COLO829 (cell line): ENCODE measurements at places on chromosomes 13 and 19.

GRCh38 chr13:32261567-32261966 lies 53.6 kb downstream of the ZAR1L start:
- peak; percentile 38 for DNase-seq

DNA sequence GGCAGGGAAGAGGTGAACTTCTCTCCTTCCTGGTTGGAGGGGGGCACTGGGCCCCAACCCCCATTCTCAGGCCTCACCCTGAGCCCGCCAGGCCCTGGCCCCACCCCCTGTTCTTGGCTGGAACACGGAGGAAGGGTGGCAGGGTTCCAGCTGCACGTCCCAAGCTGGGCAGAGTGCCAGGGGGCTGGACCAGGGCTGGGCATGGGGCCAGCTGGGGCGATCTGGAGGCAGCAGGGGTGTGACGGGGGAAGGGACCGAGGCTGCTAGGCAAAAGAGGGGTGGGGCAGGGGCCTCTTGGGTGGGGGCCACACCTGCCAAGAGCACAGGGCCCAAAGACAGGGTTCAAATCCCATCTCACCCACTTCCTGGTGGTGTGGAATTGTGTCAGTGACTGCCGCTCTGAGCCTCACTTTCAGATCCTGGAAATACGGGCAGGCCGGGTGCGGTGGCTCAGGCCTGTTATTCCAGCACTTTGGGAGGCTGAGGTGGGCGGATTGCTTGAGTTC lies 2.2 kb downstream of the HIF3A start:
- peak; percentile 71 for DNase-seq

GRCh38 chr13:112690283-112690929 lies 568 bp downstream of the ATP11A start:
- peak; percentile 25 for DNase-seq

DNA sequence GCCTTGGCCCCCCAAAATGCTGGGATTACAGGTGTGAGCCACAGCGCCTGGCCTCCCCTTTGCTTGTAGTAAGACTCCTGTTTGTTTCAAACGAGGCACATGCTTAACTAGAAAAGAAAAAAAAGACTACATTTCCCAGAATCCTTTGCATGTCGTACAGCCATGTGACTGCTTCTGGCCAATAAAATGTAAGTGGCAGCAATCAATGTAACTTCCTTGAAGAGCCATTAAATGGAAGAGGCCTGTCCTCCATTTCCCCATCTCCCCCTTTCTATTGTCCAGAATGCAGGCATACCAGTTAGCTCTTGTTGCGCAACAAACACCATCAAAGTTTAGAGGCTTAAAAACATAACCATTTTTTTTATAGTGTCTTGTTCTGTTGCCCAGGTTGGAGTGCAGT lies 10.4 kb upstream of the GPR32 start:
- peak; percentile 52 for DNase-seq

DNA sequence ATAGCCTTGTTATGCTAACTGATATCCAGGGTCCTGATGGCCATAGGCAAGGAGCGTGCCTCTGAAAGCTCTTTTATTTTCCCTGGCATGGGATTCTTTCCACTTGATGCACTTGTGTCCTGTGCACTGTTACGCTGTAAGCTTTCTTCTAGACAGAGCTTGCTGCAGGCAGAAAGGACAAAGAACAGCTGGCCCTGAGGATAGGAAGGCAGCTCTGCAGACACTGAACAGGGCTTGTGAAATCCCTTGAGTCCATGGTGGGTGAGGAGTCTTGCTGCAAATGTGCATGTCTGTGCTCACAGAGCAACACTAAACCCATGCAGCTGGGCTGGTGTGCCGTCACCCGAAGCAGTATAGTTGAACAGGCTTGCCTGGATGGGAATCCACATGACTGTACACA lies 126.6 kb downstream of the AKAP11 start:
- DNase-seq: no peak

DNA sequence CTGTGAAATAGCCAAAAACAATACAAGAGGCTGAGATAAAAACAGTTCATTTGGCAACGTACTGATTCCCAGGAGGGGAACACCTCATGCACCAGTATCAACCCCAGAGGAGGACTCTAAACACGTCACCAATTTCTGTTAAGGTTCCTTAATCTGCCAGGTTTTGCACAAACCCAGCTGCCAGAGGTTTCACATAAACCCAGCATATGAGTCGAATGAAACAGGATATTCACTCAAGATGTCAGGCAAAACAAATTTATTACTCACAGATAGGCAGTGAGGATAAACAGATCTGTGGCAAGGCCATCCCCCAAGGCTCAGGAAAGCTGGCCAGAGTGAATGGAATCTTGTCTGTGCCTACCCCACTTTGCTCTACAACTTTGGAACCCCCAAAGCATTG lies 210.9 kb downstream of the GPC5 start:
- no peak for DNase-seq

GRCh38 chr19:40381321-40381720 lies 8.7 kb downstream of the HIPK4 start:
- no peak for DNase-seq

- DNase-seq: no peak
Measured at GRCh38 chr13:111521030-111521429, 200.6 kb downstream of the TEX29 start.

- no peak for DNase-seq
Measured at GRCh38 chr13:100506154-100506553, 82.4 kb downstream of the GGACT start.

DNA sequence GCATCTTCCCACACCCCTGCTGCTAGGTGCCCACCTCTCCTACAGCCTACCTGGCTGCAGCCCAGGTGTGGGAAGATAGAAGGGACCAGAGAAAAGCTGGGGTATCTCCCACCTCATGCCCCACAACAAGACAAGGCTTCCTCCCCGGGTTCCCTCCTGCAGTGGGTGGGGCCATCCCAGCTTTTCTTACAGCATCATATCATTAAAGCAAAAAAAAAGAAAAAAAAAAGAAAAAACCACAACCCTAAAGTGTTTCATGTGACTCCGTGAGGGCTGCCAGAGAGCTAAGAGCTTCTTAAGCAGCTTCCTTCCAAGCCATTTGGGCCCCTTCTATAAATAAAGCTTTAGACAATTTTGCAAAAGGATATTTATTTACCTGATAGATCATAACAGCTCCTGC lies 455.4 kb upstream of the TSHZ3 start:
- DNase-seq: no peak

DNA sequence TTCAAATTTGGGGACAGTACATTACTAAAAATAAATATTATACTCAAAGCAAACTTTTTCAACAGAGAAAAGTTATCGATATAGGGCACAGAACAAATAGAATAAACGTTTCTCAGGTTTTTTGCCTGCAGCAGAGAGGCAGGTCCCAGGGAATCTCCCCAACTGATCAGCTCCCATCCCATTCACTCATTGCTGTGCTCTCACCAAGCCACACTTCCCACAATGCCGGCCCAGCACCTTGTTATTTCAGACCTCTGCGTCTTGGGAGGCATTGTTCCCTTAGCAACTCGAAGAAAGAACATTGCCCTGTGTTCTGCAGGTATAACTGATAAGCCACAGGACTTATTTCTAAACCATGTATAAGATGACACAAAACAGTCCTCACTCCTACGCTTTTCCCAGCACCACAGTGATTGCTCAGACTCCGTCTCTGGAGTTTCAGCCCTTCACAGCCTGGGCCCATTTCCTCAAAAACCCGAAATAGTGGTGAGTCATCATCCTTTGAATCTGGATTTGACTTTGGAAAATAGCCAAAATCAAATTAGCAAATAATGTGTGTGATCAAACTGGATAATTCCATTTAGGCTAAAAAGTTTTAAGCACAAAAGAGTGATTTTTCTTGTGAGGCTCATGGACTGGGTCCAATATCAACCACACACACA lies 100.4 kb downstream of the DCLK1 start:
- DNase-seq: peak; percentile 76

GRCh38 chr13:21218351-21219035 lies 42.0 kb downstream of the MRPL57 start:
- DNase-seq: no peak

GRCh38 chr13:26895808-26896466 lies 135.4 kb upstream of the GPR12 start:
- DNase-seq: peak; percentile 27

- no peak for DNase-seq
Measured at GRCh38 chr19:5338656-5339197, 1.9 kb downstream of the PTPRS start.

DNA sequence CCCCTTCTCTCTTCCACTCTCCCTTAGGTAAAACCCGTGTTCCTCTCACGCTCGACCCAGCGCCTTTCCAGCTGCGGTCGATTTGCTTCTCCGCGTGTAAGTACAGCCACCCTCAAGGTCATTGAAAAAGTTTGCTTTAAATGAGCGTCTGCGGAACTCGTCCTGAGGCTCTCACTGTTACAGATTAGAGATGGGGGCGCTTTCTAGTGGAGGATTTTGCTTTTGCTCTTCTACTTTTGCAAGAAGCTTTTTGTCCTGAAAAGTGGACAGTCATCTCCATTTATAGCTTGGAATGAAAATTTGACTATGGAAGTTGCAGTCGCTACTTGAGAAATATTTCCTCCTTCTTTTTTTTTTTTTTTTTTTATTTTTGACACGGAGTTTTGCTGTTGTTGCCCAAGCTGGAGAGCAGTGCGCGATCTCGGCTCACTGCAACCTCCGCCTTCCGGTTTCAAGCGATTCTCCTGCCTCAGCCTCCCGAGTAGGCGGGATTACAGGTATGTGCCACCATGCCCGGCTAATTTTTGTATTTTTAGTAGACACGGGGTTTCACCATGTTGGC lies 595 bp upstream of the RAB20 start:
- no peak for DNase-seq

DNA sequence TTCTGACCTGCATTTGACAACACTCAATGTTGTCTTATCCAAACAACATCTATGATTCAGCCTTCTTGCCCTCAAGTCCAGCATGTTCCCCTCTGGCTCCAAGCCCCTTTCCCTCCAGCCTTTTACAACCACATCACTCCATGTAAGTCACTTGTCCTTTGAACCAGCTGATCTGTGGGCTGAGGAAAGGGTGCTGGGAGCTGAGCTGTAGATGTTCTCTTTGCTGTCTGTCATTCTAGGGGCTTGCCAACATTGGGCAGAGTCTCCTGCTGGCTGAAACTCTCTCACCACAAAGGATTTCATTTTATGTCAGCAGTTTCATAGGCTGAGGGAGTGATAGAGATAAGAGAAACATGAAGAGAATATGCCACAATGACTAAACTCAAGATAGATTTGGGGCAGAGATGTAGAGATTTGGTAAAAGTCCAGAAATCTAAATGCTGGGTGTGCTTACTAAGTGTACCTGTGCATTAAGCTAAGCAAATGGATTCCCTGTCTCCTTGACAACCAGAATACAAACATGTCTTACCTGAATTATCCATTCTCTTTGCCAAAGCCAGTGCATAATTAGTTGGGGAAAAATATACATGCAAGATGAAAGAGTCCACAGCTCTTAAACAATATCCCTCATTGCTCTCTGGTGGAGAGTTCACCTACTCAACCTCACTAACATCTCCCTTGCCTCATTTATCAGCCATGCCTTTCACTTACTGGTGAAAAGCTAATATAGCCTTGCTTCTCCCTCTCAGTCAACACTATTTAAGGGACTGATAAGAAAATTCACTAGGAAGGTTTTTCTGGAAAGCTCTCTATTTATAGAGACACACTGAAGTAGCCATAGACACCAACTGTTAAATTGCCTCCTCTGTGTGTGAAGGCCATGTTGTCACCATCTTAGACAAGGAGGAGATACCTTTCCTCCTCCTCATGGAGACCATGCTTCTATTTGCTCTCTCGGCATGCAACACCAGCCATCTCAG lies 175.5 kb upstream of the SERP2 start:
- no peak for DNase-seq

- no peak for DNase-seq
Measured at GRCh38 chr19:39847525-39847924, 1.3 kb upstream of the FBL start.

- no peak for DNase-seq
Measured at GRCh38 chr13:87798536-87798935, 127.4 kb downstream of the SLITRK5 start.

DNA sequence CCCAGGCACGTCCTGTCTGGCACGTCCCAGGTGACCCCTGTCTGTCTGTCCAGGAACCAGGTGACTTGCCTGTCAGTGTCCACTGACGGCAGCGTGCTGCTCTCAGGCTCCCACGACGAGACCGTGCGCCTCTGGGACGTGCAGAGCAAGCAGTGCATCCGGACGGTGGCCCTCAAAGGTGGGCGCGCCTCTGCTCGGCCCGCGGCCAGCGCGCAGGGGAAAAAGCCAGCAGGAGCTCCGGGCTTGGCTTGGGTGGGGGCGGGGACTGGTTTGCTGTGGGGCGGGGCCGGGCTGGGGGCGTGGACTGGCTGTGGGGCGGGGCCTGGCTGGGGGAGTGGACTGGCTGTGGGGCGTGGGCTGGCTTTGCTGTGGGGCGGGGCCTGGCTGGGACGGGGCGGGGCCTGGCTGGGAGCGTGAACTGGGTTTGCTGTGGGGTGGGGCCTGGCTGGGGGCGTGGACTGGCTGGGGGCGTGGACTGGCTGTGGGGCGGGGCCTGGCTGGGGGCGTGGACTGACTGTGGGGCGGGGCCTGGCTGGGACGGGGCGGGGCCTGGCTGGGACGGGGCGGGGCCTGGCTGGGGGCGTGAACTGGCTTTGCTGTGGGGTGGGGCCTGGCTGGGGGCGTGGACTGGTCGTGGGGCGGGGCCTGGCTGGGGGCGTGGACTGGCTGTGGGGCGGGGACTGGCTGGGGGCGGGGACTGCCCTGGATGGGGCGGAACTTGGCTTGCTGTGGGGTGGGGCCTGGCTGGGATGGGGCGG lies 7.2 kb downstream of the WDR18 start:
- DNase-seq: peak; percentile 54

DNA sequence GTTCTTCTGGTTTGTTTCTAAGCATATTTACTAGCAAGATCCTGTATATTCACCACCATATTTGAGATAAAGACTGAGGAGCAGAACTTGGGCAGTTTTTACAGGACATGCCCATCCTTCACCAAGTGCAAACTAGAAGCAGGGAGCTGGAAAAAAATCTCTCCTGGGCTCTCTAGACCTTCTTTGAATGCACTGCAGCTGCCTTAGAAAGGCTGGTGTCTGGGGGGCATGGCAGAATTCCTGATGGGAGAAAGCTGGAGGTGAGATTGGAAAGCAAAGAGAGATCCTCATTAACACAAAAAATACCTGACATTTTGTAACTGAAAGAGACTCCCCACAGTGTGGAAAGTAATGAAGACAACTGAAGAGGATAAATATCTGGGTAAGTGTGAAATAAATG lies 1612.1 kb downstream of the OLFM4 start:
- DNase-seq: no peak

- DNase-seq: no peak
Measured at GRCh38 chr13:66969291-66969690, 260.8 kb downstream of the PCDH9 start.

- DNase-seq: no peak
Measured at GRCh38 chr19:51821456-51821855, 26.5 kb downstream of the FPR3 start.

- DNase-seq: no peak
Measured at GRCh38 chr19:30780032-30780431, 407.8 kb downstream of the ZNF536 start.
